ENCODE measurements at places on chromosomes 7 and 10.
A peak's percentile ranks its signal among the peaks of the same experiment; 100 is the strongest.

DNA sequence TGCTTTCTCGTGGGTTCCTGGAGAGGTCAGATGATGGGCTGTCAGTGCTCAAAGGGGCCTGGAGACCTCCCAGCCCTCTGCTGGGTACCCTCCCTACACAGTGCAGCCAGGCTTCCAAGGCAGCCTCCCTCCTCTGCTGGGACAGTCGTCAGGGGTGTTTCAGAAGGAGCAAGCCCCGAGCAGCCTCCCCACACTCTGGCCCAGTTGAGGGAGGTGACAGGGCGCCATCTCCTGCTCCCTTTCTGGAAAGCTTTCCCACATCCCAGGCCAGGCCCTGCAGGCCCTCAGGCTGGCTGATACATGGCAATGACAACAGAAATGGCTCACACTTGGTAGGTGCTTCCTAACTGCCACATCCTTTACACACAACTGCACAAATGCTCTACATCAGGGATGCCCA, 32.1 kb downstream of the KCNMA1 start:
- no peak for DNase-seq

DNA sequence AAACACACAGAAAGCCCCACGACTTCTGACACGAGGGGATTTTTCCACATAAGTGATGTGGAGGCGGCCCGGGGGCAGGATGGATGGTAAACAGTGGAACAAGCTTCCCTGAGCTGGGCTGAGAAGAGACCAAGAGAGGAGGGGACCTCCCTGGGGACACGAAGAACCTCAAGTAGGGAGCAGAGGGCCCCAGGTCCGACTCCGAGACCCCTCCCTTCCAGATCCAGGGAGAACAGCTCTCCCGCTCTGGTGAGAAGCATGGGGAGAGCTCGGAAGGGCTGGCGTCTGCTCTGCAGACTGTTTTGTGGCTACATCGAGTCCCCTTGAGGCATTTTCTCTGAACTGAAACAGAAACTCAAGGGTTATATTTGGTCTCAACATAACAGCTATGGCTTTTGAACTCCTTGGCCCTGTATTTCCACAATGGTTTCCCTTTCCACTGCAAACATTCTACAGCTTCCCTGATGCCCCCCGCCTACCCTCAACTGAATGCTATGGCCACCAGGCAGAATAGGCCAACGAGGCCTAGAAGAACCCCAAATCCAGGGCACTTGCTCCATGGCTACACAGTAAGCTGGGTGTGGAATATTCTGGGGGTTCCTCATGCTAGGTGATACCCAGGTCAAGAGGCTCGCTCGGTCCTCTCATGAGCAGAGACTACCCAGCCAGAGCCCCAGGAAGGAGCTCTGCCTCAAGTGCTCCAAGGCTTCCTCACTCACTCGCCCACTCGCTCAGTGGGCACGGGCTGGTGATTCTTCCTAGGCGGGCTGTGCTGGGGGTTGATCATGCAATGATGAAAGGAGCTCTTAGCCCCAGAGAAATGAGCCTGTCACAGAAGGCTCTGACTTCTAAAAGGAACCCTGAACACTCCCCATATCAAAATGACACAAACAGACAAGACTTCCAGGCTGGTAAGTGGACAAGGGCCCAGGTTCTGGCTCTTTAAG, 47.5 kb downstream of the FAM53B start:
- no peak for DNase-seq

- DNase-seq, result peak; percentile 78
Observed at GRCh38 chr7:137882261-137882668, 35.5 kb upstream of the DGKI start.

- DNase-seq, result no peak
Observed at GRCh38 chr10:45198486-45199204, 116.8 kb downstream of the OR13A1 start.

DNA sequence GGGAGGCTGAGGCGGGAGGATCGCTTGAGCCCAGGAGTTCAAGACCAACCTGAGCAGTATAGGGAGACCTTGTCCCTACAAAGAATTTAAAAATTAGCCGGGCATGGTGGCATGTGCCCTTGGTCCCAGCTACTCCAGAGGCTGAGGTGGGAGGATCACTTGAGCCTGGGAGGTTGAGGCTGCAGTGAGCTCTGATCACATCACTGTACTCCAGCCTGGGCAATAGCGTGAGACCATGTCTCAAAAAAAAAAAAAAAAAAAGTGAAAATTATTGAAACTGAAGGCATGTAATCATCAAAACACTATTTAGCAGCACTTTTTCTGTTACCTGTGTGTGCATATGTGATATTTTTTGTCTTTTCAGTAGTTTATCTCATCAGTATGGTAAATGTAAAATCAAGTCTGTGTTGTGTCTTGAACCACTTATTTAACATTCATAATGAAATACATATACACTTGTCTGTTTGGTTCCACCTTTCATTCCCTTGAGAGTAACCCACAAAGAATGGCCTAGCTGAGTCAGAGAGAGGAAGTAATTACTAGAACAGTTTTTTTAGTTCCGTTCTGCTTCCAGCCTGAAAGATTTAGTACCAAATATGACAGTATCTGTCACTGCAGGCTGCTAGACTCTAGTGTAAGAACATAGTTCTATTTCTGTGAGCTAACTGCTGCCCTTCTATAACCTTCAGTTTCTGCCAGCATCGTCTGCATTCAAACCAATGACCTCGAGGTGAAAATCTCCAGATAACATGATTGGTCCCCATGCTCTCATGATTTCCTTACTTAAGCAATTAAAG, 68.6 kb downstream of the MMRN2 start:
- DNase-seq, result no peak
